ENCODE measurements at places on chromosomes 3 and 15.

DNA sequence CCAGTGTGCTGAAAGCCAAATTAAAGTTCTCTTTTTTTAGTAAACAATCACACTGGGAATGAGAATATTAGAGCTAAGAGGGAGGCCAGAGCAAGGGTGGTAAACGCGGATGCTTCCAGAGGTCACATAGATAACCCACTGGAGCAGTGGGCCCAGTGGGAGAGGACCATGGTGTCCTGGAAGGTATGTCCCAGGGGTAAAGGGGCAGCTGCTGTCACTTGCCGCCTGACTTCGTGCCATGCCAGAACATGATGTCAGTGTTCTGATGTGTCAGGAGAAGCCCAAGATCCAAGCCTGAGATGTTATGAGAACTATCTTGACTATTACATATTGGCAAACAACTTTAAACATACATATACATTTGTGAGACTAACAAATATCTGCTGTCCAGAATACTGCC lies 211.9 kb upstream of the IL12A start:
- no peak for DNase-seq

- no peak for DNase-seq
Observed at GRCh38 chr3:11076711-11077110, 77.6 kb upstream of the HRH1 start.

DNA sequence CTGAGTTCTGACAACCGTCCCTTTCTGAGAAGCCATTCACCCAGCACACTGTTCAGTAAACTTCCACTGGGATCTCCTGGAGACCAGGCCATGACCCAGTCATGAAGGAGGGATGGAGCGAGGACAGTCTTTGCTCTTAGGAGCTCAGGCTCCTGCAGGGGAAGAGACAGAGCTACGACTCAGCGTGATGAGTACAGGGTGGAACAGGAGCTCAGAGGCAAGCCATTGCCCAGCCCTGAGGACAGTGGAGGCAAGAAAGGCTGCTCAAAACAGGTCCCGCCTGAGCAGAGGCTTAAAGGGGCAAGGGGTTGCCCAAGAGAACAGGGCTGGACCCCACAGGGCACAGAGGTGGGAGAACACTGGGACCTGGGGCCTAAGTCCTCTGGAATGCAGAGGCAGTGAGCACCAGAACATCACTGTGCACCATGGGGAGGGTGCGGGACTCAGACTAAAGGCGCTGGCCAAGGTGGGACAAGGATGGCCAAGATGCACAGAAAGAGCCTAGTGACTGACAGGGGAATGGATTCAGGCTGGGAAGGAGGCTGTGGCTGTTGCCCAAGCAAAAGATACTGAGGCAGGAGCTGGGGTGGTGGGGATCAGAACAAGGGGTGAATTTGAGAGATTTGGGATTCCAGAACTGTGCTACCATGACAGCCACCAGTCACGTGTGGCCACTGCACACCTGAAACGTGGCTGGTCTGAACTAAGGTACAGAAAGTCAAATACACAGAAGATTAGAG lies 25.8 kb downstream of the TMEM43 start:
- no peak for DNase-seq

DNA sequence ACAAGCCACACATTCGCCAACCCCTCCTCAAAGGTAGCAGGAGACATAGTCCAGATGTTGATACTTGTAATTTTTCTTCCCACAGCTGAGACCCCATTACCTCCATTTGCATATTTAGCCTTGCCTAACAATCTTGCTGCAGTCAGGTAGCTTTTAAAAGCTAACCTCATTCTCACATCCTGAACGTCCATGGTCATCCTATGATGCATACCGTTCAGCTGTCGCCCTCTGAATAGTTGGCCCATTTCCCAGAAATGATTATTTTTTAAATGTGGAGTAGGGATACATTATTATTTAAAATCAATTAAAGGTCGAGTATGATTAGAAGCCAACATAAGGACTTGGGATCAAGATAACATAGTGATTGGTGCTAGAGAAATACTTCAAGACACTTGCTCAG lies 165.0 kb downstream of the MEX3B start:
- DNase-seq: no peak

GRCh38 chr3:34183611-34184340 lies 385.3 kb downstream of the PDCD6IP start:
- DNase-seq: no peak

GRCh38 chr3:74349015-74349414 lies 265.4 kb downstream of the CNTN3 start:
- DNase-seq: no peak

GRCh38 chr15:70582143-70582945 lies 181.0 kb downstream of the UACA start:
- DNase-seq: peak; percentile 35

- DNase-seq: peak; percentile 78
Observed at GRCh38 chr3:38039899-38040261, 872 bp downstream of the DLEC1 start.

- no peak for DNase-seq
Observed at GRCh38 chr15:57285386-57285785, 90.9 kb upstream of the CGNL1 start.

DNA sequence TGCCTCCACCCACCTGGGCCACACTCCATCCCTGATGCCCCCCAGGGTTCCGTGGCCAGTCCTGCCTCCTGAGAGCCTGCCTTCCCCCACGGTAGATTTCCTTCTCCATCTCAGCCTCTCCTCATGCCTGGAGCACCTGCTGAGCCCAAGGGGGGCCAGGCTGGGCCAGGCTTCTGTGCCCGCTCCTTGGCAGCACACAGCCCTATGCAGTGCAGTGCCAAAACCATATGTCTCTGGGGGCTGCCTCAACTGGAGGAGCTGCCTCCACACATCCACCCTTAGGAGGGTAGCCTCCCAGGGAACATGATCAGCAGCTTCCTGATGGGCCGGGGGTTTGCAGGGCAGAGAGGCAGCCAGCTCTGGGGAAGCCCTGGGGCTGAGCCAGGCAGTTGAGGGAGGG lies 24.6 kb upstream of the GATA2 start:
- DNase-seq: no peak

DNA sequence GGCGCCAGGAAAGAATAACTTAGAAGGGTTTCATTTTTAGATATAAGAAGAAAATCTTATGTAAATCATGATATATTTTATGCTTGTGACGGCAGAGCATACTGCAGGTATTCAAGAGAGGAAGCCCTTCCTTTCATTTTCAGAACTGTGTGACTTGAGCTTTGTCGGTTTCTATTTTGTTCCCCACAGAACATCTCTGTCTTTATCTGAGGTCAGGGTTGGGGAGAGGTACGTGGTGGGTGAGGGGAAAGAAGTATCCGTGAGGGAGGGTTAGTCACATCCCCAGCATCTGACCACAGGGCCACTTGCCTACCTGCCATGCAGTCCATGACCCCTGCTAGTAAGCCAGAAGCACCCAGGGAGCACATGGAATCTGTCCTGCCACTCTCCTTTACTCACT lies 126.5 kb downstream of the DGKG start:
- DNase-seq: no peak

- DNase-seq: peak; percentile 90
Observed at GRCh38 chr3:38039101-38039898, at the start of gene DLEC1. Gene DLEC1, plus strand, starts transcription at chr3:38039208. Its CDS starts 18 bp downstream, at chr3:38039226.

DNA sequence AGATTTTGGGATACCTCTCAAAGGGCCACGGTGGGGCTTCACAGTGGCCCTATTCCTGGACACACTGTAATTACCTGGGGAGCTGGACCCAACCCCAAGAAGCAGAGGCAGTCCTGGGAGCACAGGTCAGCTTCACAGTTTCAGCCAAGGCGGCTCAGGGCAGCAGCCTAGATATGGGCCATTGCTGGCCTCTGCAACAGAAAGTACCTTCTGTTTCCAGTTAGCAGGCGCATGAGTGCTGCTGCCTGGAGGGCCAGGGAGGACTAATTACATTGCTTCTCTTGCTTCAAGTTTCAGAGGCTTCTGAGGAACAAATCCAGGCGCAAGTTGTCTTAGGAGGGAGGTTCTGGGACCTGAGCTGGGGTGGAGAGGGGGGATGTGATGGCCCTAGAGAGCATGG lies 13.5 kb upstream of the DUSP7 start:
- no peak for DNase-seq

GRCh38 chr3:16411441-16411840 lies 102.1 kb downstream of the RFTN1 start:
- DNase-seq: no peak

DNA sequence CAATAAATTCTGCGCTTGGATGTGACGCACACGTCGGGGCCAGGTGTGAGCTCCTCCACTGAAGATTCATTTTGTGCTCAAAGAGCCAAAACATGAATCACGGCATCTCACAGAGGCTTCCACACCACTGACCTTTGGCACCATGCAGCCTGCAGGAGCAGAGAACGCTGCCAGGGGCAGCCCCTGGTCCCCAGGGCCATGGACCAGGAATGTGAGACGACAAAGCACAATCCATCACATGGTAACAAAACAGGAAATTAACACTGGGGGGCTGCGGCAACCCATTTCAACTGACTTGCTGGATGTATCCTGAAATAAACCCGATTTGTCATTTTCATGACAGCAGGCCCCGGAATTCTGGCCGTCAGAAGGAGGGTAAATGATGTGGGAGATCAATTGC lies 167.5 kb upstream of the IGF1R start:
- DNase-seq: no peak

DNA sequence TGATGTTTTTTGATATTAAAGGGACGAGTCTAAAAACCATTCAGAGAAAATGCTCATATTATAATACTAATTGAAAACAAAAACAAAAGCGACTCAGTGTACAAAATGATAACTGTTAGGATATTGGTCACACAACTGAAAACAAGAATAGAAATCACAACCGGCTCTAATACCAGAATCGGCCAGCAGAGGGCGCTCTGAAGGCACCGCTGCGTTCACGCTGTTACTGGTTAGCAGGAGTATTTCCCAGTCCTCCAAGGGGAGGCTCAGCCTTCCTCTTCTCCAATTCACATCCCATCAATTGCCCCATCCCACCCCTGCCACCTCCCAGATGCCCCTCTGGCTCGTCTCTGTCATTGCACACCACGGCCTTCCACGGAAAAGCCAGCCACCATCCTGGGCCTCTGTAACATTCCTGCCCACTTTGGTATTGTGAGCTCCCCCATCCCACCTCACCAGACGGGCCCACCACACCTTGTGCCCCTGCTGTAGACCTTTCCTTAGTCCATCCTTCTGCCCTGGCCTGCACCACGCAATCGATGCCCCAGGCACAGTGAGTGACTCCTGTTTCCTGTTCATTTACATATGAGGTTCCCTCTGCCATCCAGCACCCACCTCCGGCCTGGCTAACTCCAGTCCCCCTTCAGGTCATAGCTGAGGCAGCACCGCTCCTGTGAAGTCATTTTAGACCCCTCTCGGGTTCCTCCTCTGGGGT lies 8.5 kb downstream of the FAM107A start:
- peak; percentile 95 for DNase-seq

- DNase-seq: peak; percentile 85
Observed at GRCh38 chr3:196988241-196989029, 19.8 kb upstream of the PIGZ start.

DNA sequence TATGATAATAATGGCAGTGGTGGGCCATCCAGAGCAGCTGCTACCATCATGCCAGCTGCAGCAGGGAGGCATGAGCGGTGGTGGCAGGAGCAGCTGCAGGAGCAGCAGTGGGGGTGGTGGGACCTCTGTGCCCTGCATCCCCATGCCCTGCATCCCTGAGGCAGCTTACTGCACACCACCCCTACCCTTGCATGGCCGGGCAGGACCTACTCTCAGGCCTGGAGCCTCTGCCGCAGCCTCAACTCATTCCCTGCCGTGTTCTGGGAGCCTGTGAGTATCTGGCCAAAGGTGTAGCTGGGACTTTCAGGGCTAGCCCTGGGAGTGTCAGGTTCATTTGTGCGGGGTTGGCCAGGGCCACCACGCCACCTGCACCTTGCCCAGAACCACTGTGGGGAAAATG lies 3.3 kb upstream of the XCR1 start:
- no peak for DNase-seq

GRCh38 chr3:58203541-58203940 lies 7.2 kb downstream of the DNASE1L3 start:
- DNase-seq: no peak

DNA sequence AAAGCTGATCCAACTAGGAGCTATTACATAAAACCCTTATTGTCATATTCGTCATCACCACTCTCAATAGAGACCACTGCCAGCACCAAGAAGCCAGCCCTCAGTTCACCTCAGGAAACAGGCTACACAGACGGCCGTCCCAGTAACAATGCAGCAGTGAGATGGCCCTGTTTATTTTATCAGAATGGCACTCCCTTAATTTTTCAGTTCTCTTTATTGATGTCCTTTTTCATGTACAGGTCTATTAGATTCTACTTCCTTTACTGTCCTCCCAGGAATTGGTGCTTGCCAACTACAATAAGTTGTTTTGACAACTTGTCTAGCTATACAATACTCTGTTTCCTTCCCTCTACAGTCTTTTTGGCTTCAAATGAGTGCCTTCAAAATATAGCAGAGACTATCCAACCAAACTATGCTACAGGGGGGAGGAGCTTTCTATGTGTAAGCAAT lies 272.5 kb downstream of the ZBTB20 start:
- DNase-seq: no peak

- DNase-seq: no peak
Observed at GRCh38 chr15:57061281-57061680, 142.8 kb downstream of the TCF12 start.

- no peak for DNase-seq
Observed at GRCh38 chr3:174715386-174715785, 143.7 kb upstream of the NAALADL2 start.

DNA sequence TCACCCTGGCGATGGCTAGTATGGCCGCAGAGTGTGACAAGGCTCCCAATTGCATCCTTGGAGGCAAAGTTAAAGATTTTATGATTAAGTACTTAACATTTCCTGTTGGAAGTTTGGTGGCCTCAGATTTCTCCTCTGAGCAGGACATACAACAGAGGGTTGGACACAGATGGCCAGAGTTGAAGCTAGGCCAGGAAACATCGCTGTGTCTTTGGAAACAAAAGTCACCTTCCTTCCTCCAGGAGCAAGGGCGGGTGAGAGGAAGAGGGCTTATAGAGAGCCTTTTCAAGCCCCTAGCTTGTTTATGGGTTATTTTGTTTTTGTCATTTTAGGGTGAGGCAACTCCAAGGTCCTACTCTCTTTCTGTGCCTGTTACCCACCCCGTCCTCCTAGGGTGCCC lies 24.2 kb downstream of the SLC6A1 start:
- no peak for DNase-seq

GRCh38 chr3:137714551-137714950 lies 49.6 kb upstream of the SOX14 start:
- no peak for DNase-seq
